MCF 10A (cell line): ENCODE measurements at places on chromosomes 5 and 9.

DNA sequence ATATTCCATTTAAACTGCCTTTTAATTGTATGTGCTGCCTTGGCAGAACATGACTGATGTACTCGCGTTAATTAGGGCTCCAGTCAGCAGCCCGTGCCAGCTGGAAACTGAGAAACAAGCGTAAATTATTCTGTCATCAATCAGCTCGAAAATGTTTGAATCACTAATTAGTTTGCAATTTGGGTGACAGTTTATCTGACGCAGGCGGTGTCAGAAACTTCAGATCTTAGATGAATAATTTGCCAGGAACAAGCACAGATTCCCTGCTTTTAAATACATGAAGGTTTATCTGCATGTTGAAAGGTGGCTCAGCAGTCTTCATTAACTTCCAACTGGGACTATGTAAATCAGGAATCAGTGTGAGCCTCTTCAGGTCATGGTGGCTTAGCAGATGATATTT, 176.0 kb upstream of the TLE4 start:
- no peak for DNase-seq

DNA sequence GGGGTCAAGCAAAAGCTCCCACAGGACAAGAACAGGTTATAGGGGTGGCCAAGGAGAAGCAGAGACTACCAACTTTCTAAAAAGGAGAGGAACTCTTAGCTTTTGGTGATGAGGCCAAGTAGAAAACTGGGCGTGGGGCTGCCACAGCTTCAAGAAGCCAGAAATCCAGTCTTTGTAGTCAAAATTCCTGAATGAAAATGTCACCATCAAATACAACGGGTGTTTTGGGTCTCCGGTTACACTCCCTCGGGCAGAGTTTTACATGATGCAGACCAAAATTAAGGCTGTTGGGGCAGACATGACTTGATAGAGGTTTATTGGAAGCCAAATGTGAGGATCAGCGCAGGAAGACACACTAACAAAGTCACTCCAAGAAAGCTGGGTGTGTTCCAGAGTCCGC, 29.4 kb upstream of the N4BP3 start:
- no peak for DNase-seq

DNA sequence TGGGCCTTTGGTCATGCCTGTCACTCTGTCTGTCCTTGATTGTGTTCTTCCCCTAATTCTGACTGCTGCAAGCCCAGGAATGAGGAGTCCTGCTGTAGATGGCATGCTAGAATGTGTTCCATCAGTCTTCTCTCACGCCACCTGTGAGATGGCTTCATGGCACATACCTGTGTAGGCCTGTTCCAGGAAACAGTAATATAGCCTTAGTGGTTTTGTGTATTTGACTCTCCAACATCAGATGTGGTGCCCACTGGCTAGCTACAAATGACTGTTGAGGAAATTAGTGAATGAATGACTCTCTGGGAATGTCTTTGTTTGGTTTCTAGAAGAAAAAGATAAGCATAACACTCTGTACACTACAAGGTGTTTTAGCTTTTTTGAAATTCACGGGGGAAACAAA, 367.5 kb downstream of the KDM4C start:
- DNase-seq = no peak

DNA sequence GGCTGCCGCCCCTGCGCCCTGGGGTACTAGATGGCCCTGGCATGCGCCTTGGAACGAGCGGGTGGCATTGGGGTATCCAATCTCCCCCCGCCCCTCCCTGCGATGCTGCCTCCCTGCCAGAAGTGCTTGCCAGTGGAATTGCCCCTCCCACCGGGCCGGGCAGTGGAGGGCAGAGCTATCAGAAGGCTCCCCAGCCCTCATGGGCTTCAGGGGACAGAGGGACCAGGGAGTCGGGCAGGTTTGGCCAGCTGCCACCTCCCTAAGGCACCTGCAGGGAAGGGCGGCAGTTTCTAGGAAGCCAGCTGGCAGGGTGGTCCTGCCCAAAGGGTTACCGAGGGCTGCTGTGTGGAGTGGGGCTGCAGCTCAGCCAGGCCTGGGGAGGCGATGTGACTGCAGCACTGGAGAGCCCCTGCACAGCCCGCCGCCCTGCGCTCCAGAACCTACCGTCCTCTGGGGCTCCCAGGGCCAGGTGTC, 52.8 kb upstream of the EGFL7 start:
- no peak for DNase-seq

GRCh38 chr5:178641711-178642110, 14.9 kb upstream of the CLK4 start:
- no peak for DNase-seq

GRCh38 chr5:463952-464351, 21.0 kb downstream of the EXOC3 start:
- no peak for DNase-seq

DNA sequence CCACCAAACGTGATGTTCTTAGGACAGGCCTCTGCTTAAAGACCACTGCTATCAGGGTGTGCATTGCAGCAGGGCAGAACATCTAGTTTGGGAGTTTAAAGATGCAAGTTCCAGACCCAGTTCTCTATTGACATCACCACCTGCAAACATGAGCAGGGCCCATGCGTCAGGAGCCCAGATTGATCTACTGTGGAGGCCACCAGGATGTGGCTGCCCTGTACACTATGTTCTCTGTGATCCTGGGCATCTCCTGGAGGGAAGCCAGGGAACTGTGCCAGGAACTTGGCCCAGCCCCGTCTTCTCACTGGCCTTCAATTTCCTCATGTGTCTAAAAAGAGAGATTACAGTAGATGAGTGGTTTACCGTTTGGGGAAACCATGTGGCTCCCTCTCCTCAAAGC, 87.1 kb downstream of the PDE6A start:
- DNase-seq = peak; percentile 99

DNA sequence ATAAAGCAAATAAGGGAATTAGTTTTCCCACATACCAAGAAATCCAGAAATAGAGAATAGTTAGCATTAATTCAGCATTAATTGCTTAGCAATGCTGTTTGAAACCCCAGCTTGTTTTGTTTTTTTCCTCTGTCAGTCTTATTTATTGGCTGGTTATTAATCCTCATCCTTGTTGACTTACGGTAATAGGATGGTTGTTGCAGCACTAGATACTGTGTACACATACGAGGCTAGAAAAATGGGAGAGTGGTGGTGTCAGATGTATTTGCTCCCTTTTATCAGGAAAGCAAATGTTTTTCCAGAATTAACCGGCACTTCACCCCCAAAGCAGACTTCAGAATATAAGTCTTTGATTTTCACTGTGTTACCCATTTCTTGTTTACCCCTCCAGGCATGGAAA, 60.4 kb downstream of the ERBIN start:
- DNase-seq = no peak

DNA sequence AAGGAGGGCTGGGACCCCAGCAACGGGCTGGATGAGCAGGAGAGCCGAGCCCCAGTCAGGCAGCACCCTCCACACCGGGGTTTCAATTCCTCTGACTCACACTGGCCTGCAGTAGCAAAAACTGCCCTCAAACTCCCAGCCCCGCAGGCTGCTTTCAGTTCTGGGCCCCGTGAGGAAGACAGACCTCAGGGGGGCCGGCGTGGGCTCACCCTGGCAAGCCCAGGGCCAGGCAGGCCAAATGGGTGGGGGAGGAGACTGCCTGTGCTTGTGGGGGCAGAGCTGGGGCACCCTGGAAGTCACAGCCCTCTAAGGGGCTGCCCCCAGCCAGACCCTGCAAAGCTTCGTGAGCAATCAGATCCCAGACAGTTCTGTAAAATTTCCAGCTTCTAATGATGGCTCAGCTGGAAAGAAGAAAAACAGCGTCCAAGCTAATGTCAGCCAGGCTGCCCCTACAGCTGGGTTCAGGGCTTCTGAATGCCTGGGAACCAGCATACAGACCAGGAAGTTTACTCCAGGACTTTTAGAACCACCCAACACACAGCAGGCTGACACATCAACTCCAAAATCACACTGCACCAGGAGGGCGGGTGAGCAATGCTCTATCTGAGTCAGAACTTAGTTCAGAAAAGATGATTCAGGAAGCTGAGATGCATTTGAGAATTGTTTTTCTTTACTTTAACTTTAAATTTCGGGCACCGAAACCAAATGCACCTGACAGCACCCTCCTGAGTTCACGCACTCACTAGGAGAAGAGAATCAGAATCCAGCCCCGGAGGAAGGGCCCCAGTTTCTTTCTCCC, 34.7 kb downstream of the LPCAT1 start:
- DNase-seq = no peak

DNA sequence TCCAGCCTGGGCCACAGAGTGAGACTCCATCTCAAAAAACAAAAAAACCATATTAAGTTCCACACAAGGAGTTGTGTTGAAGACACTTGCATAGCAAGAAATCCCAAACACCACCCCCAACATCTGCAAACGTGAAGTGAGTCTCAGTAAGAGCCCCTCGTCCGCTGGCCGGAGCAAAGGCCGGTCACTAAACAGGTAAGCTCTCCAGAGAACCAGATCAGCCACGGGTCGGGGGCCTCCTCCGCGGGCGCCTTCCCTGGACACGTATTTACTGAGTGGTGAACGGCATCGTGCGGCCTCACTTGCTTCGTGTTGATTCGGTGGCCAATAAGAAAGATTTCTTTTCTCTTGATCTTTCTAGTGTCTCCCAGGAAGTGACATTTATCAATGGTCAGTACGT, 93.6 kb downstream of the MRPL36 start:
- no peak for DNase-seq

GRCh38 chr9:127199001-127199791, 65.4 kb upstream of the GARNL3 start:
- DNase-seq = peak; percentile 79

- DNase-seq = no peak
Measured at GRCh38 chr9:107942856-107943255, 453.3 kb upstream of the KLF4 start.

DNA sequence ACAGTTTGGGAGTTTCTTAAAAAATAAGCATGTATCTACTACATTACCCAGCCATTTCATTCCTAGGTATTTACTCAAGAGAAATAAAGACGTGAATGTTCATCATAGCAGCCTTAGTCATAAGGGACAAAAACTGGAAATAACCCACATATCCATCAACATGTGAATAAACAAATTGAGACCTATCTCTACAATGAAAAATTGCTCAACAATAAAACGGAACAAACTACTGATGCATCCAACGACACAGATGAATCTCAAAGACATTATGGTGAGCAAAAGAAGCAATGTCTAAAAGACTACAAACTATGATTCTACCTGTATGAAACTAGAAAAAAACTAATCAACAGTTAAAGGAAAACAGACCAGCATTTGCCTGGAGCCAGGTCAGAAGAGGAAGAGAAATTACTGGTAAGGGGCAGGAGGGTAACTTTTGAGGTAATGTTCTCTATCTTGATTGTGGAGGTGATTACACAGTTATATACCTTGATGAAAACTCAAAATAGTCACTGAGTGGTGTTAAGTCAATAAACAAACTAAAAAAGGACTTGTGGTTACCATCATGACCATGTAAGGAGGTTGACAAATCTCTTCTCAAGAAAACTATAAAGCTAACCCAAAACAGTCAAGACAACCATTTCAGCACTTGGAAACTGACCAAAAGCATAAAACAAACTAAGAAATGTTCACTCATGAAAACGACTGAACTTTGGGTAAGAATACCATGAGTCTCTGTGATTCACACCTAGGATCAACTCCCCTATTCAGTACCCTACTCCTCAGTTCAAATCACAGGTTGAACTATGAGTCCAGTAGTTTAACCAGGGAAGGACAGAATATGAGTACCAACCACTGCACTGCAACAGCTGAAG, 10.4 kb downstream of the UIMC1 start:
- peak; percentile 56 for DNase-seq

- DNase-seq = peak; percentile 30
Measured at GRCh38 chr9:91253488-91253887, 108.2 kb downstream of the AUH start.

GRCh38 chr9:133427658-133428348, 5.6 kb downstream of the ADAMTS13 start:
- DNase-seq = no peak

GRCh38 chr5:32027717-32028458, 146.2 kb downstream of the GOLPH3 start:
- peak; percentile 98 for DNase-seq

- DNase-seq = no peak
Measured at GRCh38 chr5:135313405-135313804, 85.6 kb downstream of the MACROH2A1 start.

DNA sequence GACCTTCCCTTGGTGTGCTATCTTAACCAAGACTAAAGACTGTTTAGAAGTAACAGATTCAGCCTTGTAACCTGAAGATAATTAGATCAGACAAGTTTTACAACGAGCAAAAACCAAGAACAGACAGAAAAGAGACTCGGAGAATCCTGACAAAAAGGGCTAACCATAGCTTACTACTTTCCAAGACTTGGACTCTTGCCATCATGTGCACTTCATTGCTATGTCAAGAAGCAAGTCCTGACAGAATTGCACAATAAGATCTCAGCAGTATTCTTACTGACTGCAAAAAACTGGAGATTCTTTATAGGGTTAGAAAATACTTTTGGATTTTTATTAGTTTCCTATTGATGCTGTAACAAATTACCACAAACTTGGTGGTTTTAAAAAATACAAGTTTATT, 1539.0 kb upstream of the NUDT12 start:
- DNase-seq = peak; percentile 62

- peak; percentile 66 for DNase-seq
Measured at GRCh38 chr5:151637676-151638075, 46.5 kb upstream of the FAT2 start.

DNA sequence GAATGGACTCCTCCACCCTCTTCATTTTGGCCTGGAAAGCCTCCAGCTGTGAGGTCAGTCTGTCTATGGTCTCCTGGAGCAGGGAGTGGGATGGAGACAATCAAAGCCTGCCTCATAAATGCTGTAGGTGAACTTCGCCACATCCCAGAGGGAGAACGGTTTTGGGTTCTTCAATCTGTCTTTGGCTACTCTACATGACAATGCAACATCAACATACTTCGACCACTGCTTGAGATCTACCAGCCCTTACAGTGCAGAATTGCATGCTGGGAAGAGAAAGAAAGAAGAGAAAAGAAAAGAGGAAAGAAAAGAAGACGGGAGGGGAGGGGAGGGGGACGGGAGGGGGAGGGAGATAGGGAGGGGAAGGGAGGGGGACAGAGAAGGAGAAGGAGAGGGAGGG, 28.5 kb upstream of the ANXA6 start:
- no peak for DNase-seq

DNA sequence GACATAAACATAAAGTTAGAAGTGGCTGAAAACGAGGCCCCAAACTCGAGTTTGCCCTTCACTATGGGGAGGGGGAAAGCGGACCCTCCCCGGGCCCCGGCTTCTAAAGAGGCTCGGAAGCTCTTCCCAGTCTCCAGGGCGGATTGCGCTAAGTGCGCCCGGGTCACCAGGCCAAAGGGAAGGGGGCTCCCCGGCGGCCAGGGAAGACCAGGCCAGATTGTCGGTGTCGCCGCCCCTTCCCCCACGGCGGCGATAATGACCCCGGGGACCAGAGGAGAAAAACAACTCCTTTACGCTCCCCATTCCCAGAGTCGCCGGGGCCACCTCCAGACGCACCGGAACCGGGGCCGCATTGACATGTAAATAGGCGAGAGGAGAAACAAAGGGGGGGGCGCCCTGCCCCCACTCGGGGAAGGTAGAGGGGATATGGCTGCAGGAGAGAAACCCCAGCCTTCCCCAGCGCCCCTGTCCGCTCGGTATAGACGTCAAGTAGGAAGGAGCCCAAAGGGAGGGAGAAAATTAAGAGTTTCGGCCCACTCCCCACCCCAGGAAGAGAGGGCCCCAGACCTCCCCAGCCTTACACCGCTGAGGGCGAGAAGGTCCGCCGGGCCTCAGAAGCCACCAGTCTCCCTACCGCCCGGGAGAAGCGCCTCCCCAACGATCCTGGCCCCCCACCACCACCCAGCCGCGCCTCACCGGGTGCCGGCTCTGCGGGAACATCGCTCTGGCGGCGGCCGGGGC, 1.7 kb downstream of the TLE1 start:
- DNase-seq = peak; percentile 44
